ENCODE measurements at places on chromosomes 7 and 10.

GRCh38 chr7:2979201-2979631 lies 64.5 kb downstream of the CARD11 start:
- DNase-seq, result no peak

GRCh38 chr10:71769279-71769823 lies 4.0 kb downstream of the VSIR start:
- no peak for DNase-seq

GRCh38 chr10:7610651-7611389 lies 55.9 kb downstream of the ITIH5 start:
- DNase-seq, result peak; percentile 91

- no peak for DNase-seq
These were observed 22.3 kb downstream of the SMURF1 start for GRCh38 chr7:99121496-99122021.

- DNase-seq, result no peak
These were observed 51.1 kb downstream of the SHH start for GRCh38 chr7:155761162-155761561.

GRCh38 chr10:34576797-34577196 lies 238.3 kb downstream of the PARD3 start:
- DNase-seq, result no peak

DNA sequence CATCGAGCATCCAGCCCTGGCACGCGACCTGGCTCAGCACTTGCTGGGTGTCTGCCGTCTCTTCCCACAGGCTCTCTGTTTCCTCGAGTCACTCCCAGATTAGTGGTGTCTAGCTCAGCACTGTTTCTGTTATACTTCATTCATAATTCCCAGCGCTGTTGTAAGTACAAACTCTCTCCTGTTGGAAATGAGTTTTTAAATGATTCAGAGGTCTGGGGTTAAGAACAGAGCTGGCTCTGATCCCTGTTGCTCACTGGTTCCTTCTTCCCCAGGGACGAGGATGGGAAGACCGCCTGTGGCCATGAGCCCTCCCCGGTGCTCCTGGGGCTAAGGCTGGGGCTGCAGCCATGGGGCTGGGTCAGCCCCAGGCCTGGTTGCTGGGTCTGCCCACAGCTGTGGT lies 17.3 kb upstream of the C10orf95 start:
- no peak for DNase-seq

DNA sequence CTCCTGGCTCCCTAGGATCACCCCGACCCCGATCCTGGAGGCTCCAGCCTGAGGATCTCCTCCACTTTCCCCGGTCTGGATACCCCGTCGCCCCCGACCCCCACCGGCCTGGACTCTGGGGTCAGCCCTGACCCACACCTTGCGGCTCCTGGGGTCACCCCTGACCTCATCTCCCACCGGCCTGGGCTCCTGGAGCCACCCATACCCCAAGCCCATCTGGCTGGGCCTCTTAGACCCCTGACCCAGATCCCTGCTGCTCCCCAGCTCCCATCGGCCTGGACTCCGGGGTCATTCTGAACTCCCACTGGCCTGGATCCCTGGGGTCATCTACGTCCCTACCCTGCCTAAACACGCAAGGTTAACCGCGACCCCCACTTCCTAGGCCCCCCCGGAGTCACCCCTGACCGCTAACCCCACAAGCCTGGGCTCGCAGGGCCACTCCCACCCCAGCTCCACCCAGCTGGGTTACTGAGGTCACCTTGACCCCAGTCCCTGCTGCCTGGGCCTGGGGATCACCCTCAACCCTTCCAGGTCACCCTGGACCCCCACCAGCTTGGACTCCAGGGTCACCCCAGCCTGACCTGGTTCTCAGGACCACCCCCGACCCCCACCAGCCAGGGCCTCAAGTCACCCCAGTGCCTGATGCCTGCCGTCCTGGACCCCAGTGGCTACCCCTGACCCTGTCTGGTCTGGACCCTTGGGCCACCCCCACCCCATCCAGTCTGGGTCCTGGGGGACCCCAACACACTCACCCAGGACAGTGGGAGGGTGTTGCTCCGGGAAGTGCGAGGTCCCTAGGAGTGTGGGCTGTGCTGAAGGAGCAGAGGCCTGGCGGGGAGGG lies 1.2 kb downstream of the FOXK1 start:
- DNase-seq, result no peak

DNA sequence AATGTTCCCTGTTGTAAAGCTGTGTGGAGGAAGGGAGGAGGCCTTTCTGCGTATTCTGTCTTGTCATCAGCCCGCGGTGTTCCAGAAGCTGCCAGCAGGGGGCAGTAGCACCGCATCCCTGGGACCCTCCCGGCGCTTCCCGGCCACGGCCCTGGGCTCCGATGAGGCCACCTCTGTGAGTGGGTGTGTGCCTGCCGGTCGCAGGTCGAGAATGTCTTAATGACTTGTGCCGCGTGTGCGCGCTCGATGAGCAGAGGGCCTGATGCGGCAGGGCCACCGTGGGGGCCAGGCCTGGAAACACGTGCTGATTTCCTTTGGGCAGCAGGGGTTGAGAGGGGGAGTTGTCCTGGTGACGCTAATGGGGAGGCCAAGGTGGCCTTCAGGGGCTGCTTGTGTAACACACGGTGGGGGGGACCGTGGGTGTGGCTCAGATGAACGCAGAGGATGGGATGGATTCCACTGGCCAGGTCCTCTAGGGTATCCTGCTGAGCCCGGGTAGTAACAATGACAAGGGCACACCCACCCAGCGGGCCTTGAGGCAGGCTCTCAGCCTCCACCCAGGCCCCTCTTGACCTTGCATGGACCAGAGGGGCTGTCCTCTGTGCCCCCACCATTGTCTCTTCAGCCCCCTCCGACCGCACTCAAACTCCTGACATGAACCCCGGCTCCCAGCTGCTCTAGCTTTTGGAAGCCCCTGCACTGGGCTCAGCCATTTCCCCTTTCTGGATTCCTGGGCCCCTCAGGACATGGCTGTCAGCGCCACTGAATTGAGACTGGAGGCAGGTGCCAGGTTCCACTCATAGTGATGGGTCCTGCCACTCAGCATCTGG lies 135.9 kb upstream of the PODXL start:
- no peak for DNase-seq

DNA sequence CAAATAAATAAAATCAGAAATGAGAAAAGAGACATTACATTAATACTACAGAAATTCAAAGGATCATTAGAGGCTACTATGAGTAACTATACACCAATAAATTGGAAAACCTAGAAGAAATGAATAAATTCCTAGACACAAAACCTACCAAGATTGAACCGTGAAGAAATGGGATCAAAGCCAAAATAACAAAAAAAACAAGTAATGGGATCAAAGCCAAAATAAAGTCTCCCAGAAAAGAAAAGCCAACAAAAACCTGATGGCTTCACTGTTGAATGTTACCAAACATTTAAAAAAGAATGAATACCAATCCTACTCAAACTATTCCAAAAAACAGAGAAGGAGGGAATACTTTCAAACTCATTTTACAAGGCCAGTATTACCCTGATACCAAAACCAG lies 20.0 kb downstream of the GSDME start:
- DNase-seq, result no peak

DNA sequence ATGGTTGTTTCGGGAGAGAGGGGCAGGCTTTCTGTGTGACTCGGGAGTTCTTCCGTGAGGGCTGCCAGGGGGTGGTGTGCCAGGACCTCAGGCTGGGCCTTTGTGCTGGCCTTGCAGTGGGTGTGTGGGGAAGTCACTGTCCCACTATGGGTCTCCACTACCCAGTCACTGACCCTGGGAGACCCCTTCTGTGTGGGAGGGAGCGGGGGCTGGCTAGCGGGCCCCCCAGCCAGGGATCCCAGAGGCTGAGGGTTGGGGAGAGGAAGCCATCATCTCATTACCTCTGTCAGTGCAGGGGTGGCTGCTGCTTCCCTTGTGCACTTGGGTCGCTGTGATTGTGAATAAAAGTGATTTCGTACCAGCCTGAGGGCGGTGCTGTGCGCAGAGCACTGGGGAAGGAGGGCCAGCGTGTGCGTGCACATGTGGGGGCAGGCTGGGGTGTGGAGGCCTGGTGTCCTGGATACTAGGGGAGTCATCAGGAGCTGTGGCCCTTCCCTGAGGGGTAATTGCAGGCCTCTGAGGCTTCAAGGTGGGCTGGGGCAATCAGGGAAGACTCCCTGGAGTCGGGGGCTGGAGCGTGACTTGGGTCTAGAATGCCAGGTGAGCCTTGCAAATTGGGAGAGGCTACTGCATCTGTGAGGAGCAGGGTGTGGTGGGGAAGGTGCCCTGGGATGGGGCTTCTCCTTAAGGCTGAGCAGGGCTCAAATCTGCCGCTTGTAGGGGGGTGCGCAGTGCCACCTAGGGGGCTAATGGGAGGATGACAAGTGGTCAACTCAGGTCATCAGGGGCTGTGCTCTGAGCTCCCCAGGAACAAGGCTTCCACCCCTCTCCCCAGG lies 98.9 kb downstream of the NEURL1 start:
- no peak for DNase-seq

DNA sequence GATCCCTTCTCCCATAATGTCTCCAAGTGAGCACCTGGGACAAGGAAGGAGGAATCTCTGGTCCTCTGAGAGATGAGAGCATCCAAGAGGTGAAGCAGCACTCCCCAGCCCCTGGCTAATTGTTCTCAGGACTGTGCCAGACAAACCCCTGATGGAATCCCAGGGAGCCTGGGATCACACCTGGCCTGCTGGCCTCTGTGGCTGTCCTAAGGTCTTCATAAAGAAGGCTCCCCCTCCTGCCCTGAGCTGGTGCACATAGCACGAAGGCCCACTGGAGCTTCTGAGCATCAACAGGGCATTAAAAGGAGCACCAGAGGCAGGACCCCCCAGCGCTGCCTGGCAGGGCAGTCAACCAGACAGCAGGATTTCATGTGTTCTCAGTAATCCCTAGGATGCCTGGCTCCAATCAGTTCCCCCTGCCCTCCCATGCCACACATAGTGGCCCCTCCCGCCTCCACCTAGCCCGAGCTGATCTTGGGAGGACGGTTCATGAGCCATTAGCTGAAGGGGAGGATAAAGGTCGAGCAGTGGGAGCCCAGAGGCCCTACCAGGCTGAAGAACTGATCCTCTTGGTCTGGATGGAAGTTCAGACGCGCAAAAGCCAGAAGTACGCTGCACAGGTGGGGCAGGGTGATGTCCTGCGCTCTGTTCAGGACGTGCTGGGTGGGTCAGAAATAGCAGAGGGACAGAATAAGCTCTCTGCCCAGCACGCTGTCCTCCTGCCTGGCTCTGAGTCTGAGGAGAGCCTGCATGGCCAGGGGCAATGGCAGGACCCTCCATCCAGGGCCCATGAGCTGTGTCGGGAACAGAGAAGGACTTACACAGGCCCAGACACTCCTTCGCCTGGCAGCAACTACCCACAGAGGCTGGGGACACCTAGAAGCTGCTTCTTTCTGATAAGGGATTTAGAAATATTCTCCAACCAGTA lies 8.4 kb downstream of the TBRG4 start:
- DNase-seq, result no peak

GRCh38 chr10:24363070-24363469 lies 154.1 kb downstream of the KIAA1217 start:
- no peak for DNase-seq

GRCh38 chr7:134698481-134698880 lies 51.8 kb downstream of the BPGM start:
- DNase-seq, result no peak

DNA sequence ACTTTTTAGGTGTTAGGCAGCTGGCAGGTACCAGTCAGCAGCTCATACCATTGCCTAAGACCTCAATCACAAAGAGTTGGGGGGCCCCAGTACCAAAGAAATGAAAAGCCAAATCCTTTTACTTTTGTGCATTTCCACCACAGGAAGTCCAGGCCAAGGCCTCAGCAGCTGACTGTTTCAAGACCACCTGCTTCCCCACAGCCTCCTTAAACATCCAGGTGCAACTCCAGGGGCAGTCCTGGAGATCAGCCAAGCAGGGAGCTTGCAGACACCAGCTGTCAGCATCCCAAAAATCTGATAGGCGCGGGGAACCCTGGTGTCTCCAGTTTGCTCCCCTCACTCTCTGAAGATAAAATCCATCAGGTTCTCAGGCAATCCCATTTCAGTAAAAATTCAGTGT lies 91.5 kb upstream of the EFCAB10 start:
- DNase-seq, result no peak

- DNase-seq, result no peak
These were observed 113.3 kb downstream of the TCF7L2 start for GRCh38 chr10:113063043-113063967.

DNA sequence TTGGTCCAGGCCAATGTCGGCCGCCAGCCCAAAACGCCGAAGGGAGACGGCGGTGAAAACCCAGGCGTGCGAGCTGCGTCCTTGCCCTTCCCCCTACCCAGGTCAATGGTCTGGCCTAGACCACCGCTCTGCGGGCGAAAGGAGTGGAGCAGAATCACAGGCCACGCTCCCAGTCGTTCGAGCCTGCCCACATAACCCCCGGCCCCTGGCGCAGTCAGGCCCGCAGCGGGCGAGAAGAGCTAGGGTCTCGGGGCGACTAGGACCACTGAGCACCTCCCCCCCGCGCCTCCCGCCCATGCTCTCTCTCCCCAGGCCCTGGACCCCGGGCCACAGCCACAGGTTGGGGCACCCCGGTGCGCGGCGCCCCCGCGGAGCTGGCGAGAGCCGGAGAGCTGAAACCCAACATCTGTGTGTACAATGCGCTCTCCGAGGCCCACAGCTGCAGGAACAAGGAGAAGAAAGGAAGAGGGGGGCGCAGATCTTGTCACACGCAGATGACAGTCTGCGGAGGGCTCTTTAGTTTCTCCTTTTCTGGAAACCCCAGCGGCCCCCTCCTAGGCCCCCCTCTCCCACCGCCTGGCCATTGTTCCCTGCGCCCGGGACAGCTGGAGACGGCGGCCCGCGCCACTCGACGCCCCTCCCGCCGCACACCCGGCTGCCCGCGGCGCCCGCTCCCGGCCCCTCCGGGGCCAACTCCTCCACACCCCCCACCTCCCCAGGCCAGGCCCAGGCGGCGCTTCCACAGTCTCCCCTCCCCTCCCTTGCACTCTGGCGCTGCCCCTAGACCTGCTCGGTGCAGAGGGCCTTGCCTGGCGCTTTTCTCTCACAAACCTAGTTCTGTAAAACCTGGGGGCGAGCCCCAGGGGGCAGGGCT lies 355.0 kb downstream of the DNAJB6 start:
- no peak for DNase-seq

- no peak for DNase-seq
These were observed 145.0 kb downstream of the LRRC4 start for GRCh38 chr7:127886248-127886647.

GRCh38 chr10:124612611-124613498 lies 131.3 kb downstream of the FAM53B start:
- DNase-seq, result no peak

- no peak for DNase-seq
These were observed 58.9 kb downstream of the CALML3 start for GRCh38 chr10:5583525-5584175.

- peak; percentile 72 for DNase-seq
These were observed 3.0 kb upstream of the NRP1 start for GRCh38 chr10:33337326-33337957.

DNA sequence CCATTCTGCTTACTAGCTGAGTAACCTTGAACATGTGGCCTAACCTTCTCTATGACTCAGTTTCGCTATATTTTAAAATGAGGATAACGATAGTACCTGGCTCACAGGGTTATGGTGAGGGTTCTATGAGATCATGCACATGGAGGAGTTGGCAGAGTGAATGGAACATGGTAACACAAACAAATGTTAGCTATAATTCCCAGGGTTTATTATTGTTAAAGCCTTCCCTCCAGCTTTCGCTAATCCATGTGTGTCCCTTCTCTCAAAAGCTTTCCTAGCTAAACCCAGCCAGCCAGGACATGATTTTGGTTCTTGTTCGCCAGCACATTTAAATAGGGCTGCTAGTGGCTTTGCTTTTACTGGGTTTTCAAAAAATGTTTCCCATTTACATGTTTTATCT lies 361.0 kb upstream of the NFE2L3 start:
- no peak for DNase-seq

Measured in fibroblast of skin of left biceps (primary cell).